ENCODE measurements at places on chromosomes 7 and 10.

DNA sequence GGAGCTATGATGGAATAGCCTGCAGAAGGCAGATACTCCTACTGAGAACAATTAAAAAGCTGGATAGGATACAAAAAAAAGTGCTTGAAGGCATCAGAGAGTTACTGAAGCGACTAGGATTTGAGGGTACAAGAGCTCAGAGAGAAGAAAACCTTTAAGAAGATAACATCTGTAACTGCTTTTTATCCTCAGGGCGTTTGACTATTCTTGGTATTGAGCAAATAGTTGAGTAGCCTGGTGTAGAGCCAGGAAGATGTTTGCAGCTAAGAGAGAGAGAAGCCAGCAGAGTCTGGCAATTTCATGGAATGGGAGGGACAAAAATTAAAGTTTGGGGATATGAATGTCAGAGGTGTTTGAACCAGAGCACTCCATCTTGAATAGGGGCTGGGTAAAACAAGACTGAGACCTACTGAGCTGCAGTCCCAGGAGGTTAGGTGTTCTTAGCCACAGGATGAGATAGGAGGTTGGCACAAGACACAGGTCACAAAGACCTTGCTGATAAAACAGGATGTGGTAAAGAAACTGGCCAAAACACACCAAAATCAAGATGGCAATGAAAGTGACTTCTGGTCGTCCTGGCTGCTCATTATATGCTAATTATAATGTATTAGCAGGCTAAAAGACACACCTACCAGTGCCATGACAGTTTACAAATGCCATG is 428.8 kb downstream of the SH2D4B start:
- no peaks in the 10 kb centered on the region for H3K27me3 ChIP-seq
- H3K4me3 ChIP-seq, result no peak overlapping the region
- H3K36me3 ChIP-seq, result no peaks in the 10 kb centered on the region

DNA sequence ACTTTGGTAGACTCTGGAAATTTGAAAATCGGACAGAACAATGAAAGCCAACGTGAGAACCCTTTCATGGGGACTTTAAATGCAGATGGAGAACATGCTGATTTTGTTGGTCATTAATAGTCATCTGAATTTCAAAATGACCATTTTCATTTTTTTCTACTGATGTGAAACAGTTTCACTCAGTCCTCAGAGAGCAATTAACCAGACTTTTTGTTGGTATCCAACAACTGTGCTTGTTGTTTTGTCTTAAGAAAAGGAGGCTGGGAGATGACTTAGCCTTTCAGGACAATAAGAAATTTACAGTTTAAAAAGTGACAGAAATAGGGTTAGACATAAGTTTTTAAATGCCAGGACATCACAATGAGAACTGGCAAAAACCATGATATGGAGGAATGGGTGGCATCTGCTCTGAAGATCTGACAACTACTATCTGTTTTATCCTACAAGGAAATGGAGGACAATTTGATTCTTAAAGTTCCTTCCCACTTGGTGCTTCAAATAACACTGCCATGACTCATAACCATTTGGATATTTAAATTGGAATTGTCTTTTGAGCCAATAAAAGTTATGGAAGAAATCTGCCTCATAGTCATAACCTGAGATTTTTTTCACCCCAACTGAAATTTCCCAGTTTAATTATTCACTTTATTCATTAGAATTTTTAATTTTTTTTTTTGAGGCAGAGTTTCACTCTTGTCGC is 87.2 kb upstream of the HPS1 start:
- DNase-seq, result no peak
- no peak overlapping the region for H3K4me3 ChIP-seq
- no peaks in the 10 kb centered on the region for H3K36me3 ChIP-seq
- H3K27me3 ChIP-seq, result peaks cover 3% of the 10 kb centered on the region
- no peak overlapping the region for H3K27ac ChIP-seq

GRCh38 chr10:24685958-24686540 is 37.6 kb downstream of the ARHGAP21 start:
- no peak overlapping the region for H3K4me3 ChIP-seq
- peaks cover 7% of the 10 kb centered on the region for H3K4me1 ChIP-seq
- no peak for DNase-seq

- no peak overlapping the region for H3K27ac ChIP-seq
- H3K36me3 ChIP-seq, result no peaks in the 10 kb centered on the region
- no peak for DNase-seq
- peaks cover 25% of the 10 kb centered on the region for H3K27me3 ChIP-seq
Observed at GRCh38 chr10:133347710-133348517, 741 bp downstream of the PRAP1 start.

GRCh38 chr10:103265717-103266329 is 11.1 kb upstream of the INA start:
- peaks cover 34% of the 10 kb centered on the region for H3K27me3 ChIP-seq
- no peak overlapping the region for H3K27ac ChIP-seq
- H3K4me1 ChIP-seq, result peaks cover 4% of the 10 kb centered on the region
- no peak overlapping the region for H3K4me3 ChIP-seq
- peaks cover under 1% of the 10 kb centered on the region for H3K36me3 ChIP-seq
- peak; percentile 71 for DNase-seq

- DNase-seq, result no peak
- no peak overlapping the region for H3K4me3 ChIP-seq
- H3K27ac ChIP-seq, result no peak overlapping the region
Observed at GRCh38 chr7:70439651-70440050, 692.3 kb upstream of the GALNT17 start.

GRCh38 chr7:111107579-111107978 is 16.7 kb downstream of the LRRN3 start:
- no peak overlapping the region for H3K4me3 ChIP-seq
- peaks cover 28% of the 10 kb centered on the region for H3K36me3 ChIP-seq
- no peak for DNase-seq

- no peaks in the 10 kb centered on the region for H3K36me3 ChIP-seq
- H3K27ac ChIP-seq, result no peak overlapping the region
- H3K4me3 ChIP-seq, result no peak overlapping the region
- no peaks in the 10 kb centered on the region for H3K27me3 ChIP-seq
- no peak for DNase-seq
Observed at GRCh38 chr7:125184801-125185200, 255.2 kb upstream of the POT1 start.

DNA sequence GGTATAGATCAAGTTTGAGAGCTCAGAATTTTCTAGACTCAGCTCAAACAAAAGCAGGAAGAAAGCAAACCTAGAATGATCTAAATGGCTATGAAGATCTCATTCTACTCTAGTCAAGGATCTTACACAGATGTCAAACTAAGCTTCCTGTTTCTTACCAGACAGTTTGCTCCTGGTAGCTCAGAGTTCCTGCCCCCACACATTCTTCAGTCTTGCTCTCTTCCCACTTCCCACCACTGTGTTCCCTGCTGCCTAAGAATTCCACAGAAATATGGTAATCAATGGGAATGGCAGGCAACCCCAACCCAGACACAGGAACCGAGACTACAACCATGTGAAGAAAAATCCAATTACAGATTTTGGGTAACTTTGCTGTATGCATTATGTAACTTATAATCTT is 133.4 kb upstream of the PTN start:
- DNase-seq, result no peak
- no peaks in the 10 kb centered on the region for H3K36me3 ChIP-seq
- no peak overlapping the region for H3K4me3 ChIP-seq
- no peaks in the 10 kb centered on the region for H3K4me1 ChIP-seq

- H3K27me3 ChIP-seq, result peaks cover 11% of the 10 kb centered on the region
- no peak overlapping the region for H3K27ac ChIP-seq
Observed at GRCh38 chr10:94146746-94147145, 153.0 kb downstream of the PLCE1 start.

DNA sequence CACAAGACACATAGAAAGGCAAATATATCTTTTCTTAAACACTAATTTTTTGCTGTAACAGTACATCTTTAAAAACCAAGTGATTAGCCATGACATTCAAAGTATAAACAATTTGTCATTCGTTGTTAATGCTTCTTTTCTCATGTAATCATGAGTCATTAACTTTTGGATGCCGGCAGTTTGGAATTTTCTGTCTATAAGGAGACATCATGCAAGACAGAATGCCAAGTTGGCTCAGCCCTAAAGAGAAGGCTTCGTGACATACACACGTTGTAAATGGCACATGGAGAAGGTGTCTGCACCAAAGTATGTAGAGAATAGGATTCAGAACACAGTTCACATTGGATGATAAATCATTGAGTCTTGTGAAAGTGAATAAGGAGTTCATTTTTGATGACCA is 35.9 kb downstream of the CCDC3 start:
- H3K27me3 ChIP-seq, result peaks cover 20% of the 10 kb centered on the region
- H3K27ac ChIP-seq, result no peak overlapping the region
- H3K4me1 ChIP-seq, result no peaks in the 10 kb centered on the region
- peaks cover 2% of the 10 kb centered on the region for H3K36me3 ChIP-seq
- no peak overlapping the region for H3K4me3 ChIP-seq
- no peak for DNase-seq

DNA sequence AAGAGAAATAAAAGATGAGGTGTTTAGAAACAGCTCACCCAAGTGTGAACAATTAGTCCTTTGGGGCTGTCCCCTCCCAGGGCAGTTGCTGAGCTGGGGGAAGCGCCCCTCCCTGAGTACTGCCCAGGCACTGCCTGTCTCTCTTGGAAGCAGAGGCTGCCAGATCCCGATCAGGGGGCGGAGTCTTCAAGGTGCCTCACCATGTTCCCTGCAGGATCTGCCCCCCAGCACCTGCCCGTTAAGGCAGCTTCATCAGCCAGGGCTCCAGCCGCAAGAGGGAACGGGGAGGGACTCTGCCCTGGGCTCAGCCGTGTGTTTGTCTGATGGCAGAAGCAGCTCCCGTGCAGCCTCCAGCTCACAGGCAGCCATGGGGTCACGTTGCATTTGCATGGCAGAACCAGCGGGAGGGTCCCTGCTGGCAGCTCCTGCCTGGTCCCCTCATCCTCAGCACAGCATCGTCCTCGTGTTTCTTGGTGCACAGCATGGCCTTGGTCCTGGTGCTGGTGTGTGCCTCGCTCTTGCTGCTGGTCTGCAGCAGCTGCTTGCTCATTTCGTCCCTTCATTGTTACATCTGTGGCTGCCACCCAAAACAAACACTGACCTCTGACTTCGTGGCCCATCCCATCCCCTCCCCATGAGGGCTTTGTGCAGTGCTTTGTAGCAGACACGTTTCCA is 10.7 kb upstream of the DPYSL4 start:
- peak; percentile 44 for DNase-seq
- H3K36me3 ChIP-seq, result no peaks in the 10 kb centered on the region
- peaks cover 30% of the 10 kb centered on the region for H3K27me3 ChIP-seq
- no peak overlapping the region for H3K4me3 ChIP-seq
- H3K27ac ChIP-seq, result no peak overlapping the region

DNA sequence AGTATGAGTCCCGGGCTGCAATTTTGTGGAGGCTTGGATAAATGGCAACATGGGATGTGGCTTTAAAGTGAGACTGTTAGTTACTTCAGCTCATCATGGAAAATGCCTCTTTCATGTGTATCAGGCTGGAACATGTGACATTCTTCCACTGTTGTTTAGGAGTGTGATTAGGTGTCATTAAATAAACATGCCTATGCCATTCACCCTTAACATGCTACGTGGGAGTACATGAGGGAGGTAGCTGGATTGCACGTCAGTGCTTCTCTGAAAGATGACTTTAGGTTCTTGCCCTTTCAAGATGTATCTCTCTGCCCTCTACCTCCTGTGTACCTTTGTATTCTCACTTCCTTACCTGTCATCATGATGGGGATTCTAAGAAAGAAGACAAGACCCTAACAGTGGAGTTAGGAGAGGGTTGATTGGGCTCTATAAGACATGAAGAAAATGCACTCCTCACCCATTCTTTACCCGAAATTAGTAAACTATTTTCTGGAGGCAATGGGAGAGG is 8.9 kb downstream of the AKR1E2 start:
- peaks cover 46% of the 10 kb centered on the region for H3K4me1 ChIP-seq
- no peak overlapping the region for H3K27ac ChIP-seq
- H3K36me3 ChIP-seq, result peaks cover 44% of the 10 kb centered on the region

GRCh38 chr10:91493313-91493712 is 83.2 kb downstream of the HECTD2 start:
- H3K36me3 ChIP-seq, result no peaks in the 10 kb centered on the region
- no peak overlapping the region for H3K4me3 ChIP-seq
- H3K27ac ChIP-seq, result no peak overlapping the region
- no peak for DNase-seq

GRCh38 chr7:47551668-47552440 is 30.1 kb downstream of the TNS3 start:
- DNase-seq, result no peak
- H3K4me3 ChIP-seq, result no peak overlapping the region
- H3K4me1 ChIP-seq, result no peaks in the 10 kb centered on the region

- H3K36me3 ChIP-seq, result no peaks in the 10 kb centered on the region
- no peaks in the 10 kb centered on the region for H3K27me3 ChIP-seq
- no peak for DNase-seq
- no peak overlapping the region for H3K27ac ChIP-seq
Observed at GRCh38 chr7:157818701-157819454, 482.1 kb downstream of the DNAJB6 start.

DNA sequence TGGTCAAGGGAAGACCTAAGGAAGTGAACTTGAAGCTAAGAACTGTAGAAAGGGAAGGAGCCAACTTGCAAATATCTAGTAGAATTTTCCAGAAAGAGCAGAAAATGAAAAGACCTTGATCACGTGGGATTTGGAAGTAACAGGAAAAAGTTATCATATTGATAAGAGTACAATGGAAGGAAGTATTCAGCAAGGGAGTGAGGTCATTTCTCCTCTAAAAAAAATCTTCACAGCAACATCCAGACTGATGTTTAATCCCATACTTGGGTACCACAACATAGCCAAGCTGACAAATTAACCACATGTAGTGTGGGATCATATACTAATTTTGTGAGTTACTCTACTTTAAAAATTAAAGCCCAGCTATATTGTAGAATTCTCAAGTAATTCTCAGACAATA is 207.0 kb upstream of the CXCL12 start:
- peaks cover 6% of the 10 kb centered on the region for H3K27me3 ChIP-seq
- no peaks in the 10 kb centered on the region for H3K36me3 ChIP-seq
- no peak overlapping the region for H3K27ac ChIP-seq

DNA sequence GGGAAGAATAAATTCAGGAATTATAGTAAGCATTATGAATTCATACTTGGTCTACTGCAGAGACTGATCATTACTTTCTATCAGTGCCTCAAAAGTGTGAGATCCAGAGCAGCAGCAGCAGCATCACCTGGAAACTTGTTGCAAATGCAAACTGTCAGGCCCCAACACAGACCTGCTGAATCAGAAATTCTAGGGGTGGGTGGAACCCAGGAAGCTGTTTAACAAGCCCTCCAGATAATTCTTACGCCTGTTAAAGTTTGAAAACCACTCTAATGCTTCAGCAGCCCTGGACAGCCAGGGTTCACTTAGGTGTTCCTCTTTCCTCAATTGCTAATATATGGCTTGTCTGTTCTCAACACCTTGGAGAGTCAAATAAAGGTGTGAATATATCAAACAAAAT is 19.5 kb downstream of the CACUL1 start:
- DNase-seq, result no peak
- peaks cover 2% of the 10 kb centered on the region for H3K27me3 ChIP-seq
- no peak overlapping the region for H3K27ac ChIP-seq
- no peak overlapping the region for H3K4me3 ChIP-seq
- peaks cover 87% of the 10 kb centered on the region for H3K4me1 ChIP-seq

GRCh38 chr7:94042381-94042780 is 38.2 kb upstream of the BET1 start:
- DNase-seq, result no peak
- H3K36me3 ChIP-seq, result no peaks in the 10 kb centered on the region
- H3K27me3 ChIP-seq, result peaks cover 25% of the 10 kb centered on the region
- H3K4me3 ChIP-seq, result no peak overlapping the region
